ENCODE measurements at places on chromosomes 4 and X. TPM values are rescaled to one million over a fixed set of nuclear protein-coding genes. Genes with fewer than 3 reads are reported as not detected.

DNA sequence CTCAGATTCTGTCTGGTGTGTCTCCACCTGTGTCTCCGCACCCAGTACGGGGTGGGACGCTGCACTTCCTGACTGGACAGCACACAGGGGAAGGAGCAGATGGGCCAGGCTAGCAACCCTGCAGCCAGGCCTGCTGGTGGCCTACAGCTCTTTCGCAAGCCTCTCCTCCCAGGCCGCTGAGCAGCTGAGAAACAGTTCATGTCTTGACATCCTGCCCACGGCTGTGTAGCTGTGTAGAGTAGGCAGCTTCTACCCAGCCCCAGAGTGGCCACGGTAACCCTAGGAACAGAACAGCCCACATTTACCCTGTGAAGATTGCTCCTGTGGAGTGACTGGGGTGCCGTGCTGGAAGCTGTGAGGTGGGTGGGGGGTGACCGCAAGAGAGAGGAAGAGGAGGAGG is 38.9 kb downstream of the CCNQ start:
- DNase-seq, result no peak
- H3K27me3 ChIP-seq, result peaks cover 4% of the 10 kb centered on the region

- no peak for DNase-seq
- peaks cover 5% of the 10 kb centered on the region for H3K36me3 ChIP-seq
- peak overlapping the region; percentile 90 for H3K4me3 ChIP-seq
Measured at GRCh38 chrX:41337140-41337539, 3.2 kb downstream of the DDX3X start.

The VSIG4 gene
- total RNA-seq, result not detected

DNA sequence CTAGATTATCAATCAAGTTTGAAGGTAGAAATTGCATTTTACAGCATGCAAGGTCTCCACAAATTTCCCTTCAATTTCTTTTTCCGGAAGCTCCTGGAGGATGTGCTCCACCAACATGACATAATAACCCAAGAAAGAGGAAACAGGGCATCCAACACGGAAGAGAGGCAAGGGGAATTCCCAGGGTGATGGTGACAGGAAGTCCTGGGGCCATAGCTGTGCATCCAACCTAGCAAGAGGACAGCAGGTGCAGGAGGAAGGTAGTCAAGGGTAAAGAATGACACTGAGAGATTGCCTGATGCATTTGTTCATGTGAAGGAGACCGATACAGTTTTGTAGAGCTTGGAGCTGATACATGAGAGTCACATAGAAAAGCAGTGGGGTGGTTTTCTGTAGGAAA is 115.7 kb upstream of the LSM6 start:
- no peaks in the 10 kb centered on the region for H3K36me3 ChIP-seq
- no peak overlapping the region for H3K27ac ChIP-seq
- peaks cover 33% of the 10 kb centered on the region for H3K27me3 ChIP-seq
- DNase-seq, result no peak
- no peak overlapping the region for H3K4me3 ChIP-seq

DNA sequence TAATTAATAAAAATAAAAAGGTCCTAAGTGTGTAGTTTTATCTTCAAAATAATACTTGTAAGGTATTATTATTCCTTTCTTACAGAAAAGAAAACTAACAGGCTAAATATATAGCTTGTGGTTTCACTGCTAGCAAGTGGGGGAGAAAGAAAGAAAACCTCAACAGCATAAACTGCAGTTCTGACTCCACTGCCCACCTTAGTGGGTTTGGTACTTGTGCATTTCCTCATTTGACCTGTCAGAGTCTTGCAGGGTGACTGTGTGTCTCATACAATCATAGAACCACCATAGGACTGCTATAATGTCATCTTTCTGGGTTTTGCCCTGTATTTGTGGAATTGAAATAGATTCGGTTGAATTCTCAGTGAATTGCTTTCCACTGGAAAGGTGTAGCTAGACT is 94.7 kb upstream of the PUDP start:
- H3K36me3 ChIP-seq, result no peaks in the 10 kb centered on the region
- H3K27me3 ChIP-seq, result no peaks in the 10 kb centered on the region
- no peak for DNase-seq
- H3K4me1 ChIP-seq, result no peaks in the 10 kb centered on the region
- H3K27ac ChIP-seq, result no peak overlapping the region

The ODAPH gene
- total RNA-seq, result 1.1 TPM

- no peaks in the 10 kb centered on the region for H3K4me1 ChIP-seq
- H3K27me3 ChIP-seq, result no peaks in the 10 kb centered on the region
- no peak overlapping the region for H3K4me3 ChIP-seq
- no peak overlapping the region for H3K27ac ChIP-seq
- no peaks in the 10 kb centered on the region for H3K36me3 ChIP-seq
Measured at GRCh38 chrX:82141942-82142341, 940.0 kb downstream of the SH3BGRL start.

The PRR32 gene
- not detected for total RNA-seq

DNA sequence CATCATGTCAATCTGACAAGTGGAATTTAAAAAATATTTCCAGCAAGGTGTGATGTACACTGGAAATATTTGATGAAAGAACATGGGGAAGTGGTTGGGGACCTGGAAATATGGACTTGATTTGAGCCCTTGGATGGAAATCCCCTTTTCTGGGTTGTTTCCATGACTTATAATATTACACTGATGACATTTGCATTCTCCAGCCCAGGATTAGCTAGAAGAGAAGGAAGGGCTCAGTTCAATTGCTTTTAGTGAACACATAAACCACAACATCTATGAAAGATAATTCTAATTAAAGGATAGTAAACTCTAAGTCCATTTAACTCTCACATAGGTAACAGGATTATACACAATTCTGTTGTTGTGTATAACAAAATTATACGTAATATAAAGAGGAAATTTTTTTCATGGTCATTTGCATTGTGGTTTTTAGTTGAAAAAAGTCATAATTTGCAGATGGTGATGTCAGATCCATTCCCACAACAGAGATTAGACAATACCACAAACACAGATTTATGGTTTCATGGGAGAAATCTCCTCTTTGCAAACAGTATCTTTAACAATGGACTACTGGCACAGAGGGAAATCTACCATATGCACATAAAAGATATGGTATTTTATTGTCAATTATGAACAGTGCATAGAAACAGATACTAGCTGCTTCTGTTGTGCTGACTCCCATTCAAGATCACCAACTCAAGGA is 126.5 kb downstream of the DKK2 start:
- peaks cover 11% of the 10 kb centered on the region for H3K4me1 ChIP-seq
- H3K4me3 ChIP-seq, result no peak overlapping the region
- no peak for DNase-seq
- no peaks in the 10 kb centered on the region for H3K36me3 ChIP-seq
- H3K27me3 ChIP-seq, result peaks cover 15% of the 10 kb centered on the region

The ADH4 gene
- not detected for total RNA-seq

The FAM47B gene
- not detected for total RNA-seq

The ZFP42 gene
- total RNA-seq, result 18.9 TPM

The MCTS1 gene
- total RNA-seq, result 39.5 TPM

DNA sequence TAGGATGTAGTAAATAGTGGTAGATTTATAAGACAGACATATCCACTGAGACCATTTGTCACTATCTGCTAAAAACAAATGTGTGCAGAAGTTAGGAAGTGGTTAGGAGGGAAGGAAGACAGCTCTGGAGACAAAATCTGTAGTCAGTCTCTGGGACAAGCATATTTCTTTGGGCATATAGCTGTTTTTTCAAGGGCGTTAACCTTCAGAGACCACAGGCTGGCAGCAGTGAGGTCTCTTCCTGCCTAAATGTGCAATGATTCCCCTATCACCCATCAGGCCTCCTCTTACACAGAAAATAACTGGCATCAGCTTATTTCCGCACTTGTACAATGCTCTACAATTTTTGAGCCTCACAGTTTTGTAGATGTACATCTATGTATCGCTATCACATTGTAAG is 6.5 kb downstream of the TMEM150C start:
- peaks cover 2% of the 10 kb centered on the region for H3K4me1 ChIP-seq
- no peak for DNase-seq
- no peak overlapping the region for H3K4me3 ChIP-seq
- no peaks in the 10 kb centered on the region for H3K36me3 ChIP-seq

The GUCY1B1 gene
- total RNA-seq, result 18.6 TPM

DNA sequence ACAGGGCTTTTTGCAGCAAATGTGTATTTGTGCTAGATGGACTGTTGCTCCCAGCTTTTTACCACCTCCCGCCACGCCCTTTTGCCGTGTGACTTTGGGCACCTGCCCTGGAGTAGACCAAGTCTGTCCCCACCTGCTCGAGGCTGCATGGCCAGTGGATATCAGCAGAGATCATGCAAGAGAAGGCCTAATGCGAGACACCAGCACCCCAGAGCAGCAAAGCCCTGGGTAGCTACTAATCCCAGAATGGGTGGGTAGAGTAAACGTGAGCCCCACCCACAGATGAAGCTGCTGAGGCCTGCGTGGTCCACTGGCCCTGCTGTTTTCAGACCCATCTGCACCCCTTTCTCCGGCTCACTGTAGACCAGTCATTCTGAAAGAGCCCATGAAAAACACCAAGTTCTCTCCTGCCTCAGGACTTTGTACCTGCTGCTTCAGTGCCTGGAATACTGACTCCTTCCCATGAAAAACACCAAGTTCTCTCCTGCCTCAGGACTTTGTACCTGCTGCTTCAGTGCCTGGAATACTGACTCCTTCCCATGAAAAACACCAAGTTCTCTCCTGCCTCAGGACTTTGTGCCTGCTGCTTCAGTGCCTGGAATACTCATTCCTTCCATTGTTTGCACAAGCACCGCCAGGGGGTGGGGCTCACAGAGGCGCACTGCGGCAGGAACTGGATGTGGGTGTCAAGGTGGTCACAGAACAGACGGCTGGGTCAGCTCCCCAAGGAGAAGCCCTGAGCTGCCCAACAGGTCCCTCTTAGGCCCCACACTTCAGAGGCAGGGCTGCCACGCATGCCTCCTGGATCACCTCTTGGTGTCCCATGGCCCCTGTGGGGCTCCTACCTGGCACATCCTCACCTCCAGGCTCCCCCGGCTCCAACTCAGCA is 5.1 kb upstream of the TNIP2 start:
- no peak for DNase-seq
- H3K27me3 ChIP-seq, result no peaks in the 10 kb centered on the region
- no peak overlapping the region for H3K27ac ChIP-seq
- no peaks in the 10 kb centered on the region for H3K36me3 ChIP-seq
- no peak overlapping the region for H3K4me3 ChIP-seq

GRCh38 chr4:124591637-124592036 is 120.9 kb downstream of the ANKRD50 start:
- no peaks in the 10 kb centered on the region for H3K27me3 ChIP-seq
- H3K27ac ChIP-seq, result no peak overlapping the region
- no peak for DNase-seq

The PARM1 gene
- 13.6 TPM for total RNA-seq

All from mesothelial cell of epicardium (in vitro differentiated cells).